ENCODE measurements at places on chromosomes 12 and 14. TPM values are rescaled to one million over a fixed set of nuclear protein-coding genes. Genes with fewer than 3 reads are reported as not detected.
A peak's percentile ranks its signal among the peaks of the same experiment; 100 is the strongest.

Gene PRH2
- polyA plus RNA-seq, result 4.0 TPM

Gene SSTR1
- 0.61 TPM for polyA plus RNA-seq

Gene ZC2HC1C
- polyA plus RNA-seq, result 8.0 TPM

Gene CCDC175
- not detected for polyA plus RNA-seq

Gene OR4E1
- not detected for polyA plus RNA-seq

Gene NRL
- polyA plus RNA-seq, result 1.3 TPM

Gene TC2N
- 50.7 TPM for polyA plus RNA-seq

Gene KRT2
- polyA plus RNA-seq, result 0.05 TPM

Gene DENR
- polyA plus RNA-seq, result 31.7 TPM

Gene OR4Q3
- polyA plus RNA-seq, result not detected

Gene ACSS3
- 8.2 TPM for polyA plus RNA-seq

Gene PARPBP
- 1.1 TPM for polyA plus RNA-seq

Gene KRT79
- not detected for polyA plus RNA-seq

Gene KIF26A
- polyA plus RNA-seq, result 0.13 TPM

- DNase-seq, result peak; percentile 90
Observed at GRCh38 chr12:121773011-121773777, 20.3 kb downstream of the RHOF start.

GRCh38 chr14:23438101-23438971 lies 2.9 kb upstream of the MYH7 start:
- no peak for DNase-seq

DNA sequence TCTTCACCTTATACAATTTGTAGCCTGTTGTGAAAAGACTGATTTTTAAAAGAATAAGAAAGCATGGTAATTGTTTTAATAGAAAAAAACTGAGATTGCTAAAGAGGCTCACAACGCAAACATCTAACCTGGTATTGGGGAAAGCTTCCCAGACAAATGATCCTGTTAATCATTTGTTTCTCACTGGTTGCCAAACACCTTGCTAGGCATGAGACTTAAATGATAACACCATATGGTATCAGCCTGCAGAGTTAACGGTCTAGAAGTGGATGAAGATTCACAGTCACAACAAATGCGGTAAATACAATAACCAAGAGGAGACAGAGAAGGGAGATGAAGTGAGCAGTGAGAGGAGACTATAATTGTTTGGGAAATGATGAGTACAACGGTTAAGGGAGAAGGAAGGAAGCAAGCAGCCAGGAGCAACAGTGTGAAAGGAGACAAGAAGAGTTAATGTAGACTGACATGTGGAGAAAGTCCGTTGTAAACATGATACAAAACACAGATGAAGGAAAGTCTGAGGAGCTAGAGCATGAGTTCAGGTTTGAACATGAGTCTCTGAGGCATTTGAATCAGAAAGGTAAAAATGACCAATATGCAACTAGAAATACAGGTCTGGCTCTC lies 19.8 kb downstream of the GXYLT1 start:
- DNase-seq, result no peak

DNA sequence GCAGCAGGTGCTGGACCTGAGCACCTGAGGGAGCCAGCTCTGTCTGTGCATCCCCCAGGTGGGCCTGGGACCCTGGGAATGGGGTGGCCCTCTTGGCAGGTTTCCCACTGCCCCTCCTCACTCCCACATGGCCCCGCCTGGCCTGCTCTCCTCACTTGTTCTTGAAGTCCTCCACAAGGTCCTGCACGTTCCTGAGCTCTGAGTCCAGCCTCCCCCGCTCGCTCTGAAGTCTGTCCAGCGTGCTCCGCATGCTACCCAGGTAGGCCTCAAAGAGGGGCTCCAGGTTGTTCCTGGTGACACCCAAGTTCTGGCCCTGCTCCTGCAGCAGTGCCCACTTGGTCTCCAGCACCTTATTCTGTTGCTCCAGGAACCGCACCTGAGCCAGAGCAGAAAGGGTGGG lies 2.9 kb downstream of the KRT79 start:
- peak; percentile 18 for DNase-seq

GRCh38 chr12:123732251-123732650 lies 20.1 kb downstream of the ATP6V0A2 start:
- DNase-seq, result no peak

- no peak for DNase-seq
Observed at GRCh38 chr14:26719514-26719913, 121.7 kb upstream of the NOVA1 start.

- DNase-seq, result no peak
Observed at GRCh38 chr12:51752234-51752889, 96.2 kb downstream of the FIGNL2 start.

- no peak for DNase-seq
Observed at GRCh38 chr14:93903342-93904184, 23.6 kb upstream of the FAM181A start.

DNA sequence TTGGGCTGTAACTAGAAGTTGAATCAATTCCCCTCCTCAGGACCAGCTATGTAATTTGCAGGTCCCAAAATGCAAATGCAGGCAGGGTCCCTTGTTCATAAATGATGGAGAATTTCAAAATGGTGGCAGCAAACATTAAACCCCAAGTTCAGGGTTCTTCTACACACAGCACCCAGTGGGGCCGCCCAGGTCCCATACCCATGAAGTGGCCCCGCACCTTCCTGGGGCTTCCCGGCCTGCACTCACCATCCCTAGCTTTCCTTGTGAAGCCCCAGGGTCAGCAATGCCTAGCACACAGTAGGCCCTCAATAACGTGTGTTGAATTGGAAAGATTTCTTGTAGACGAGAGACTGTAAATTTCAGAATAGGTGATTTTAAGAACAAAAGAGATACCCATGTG lies 76.0 kb downstream of the NTF3 start:
- no peak for DNase-seq

- DNase-seq, result no peak
Observed at GRCh38 chr12:19158923-19159322, 29.4 kb downstream of the PLEKHA5 start.

DNA sequence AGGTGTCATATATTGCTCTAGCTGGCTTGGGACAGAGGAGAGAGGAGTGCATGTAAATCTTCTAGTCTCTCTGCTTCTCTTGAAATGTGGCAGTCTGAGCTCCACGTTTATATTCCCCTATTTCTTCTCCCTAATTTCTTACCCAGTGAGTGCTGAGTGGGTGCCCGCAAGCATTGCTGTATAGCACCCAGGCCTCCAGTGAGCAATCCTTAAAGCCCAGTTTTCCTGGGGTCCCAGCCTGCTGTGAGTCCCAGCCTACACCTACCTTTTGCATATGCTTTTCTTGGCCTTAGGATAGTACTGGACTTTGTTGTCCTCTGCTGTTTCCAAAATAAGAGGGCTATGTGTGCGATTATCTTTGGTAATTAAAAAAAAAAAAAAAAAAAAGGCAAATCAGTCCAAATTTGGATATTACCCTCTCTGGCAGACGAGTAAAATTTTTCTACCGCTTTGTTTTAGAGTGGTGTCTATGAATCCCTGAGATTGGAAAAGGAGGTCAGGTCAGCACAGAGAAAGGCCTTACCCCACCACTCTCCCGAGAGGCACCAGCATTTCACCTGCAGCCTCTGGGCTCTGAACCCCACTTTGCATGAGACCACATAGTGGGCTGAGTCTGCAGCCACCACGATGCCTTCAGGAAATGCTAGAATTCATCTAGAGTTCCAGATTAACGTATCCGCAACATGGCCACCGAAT lies 1.1 kb downstream of the MGST1 start:
- DNase-seq, result no peak

DNA sequence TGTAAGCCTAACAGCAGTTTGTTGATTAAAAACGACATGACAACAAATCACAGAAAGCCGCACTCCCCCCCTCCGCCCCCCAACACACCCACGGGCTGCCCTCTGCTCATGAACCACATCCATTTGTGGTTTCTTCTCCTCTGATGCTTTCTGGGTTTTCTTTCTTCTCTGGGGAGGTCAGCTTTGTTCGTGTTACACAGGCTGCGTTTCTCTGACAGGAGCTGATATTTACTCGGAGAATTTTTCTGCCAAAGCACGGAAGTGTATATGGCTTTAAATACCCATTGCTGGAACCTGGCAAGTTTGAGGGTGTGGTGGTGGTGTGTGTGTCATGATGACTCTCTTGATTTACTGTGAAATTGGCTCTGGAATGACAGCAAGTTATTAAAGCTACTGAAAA lies 883.7 kb upstream of the TMEM132C start:
- no peak for DNase-seq

- DNase-seq, result no peak
Observed at GRCh38 chr12:68267892-68268396, 14.5 kb upstream of the IL22 start.

GRCh38 chr12:44285321-44285960 lies 449.6 kb downstream of the TMEM117 start:
- DNase-seq, result no peak

DNA sequence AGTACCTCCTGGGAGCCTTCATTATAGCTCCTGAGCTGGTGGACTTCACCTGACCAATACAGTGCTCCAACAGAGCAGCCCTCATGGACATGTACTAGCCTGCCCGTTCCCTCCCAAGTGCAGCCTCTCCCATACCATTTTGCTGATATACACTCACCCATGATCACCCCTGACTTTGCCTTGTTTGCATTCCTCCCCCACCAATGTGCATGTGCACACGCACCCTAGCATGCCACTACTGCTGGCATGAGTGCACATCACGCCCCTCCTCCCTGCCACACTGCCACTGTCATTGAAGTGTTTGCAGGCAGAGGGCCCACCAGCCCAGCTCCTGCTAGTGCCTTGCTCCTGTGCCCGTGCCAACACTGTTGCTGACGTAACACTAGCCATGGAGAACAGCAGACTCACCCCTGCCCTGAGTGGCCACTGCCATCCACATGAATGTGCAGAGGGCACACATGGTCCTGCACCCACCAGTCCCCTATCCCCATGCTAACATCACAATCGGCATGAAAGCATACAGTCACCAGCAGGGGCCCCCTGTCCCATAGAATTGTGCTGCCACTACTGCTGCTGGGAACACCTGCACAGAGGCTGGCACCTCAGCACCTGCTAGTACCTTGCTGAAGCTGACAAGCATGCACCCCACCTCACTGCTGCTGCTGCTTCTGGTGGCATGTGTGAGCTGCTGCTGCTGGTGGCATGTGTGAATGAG lies 110.3 kb downstream of the SINHCAF start:
- DNase-seq, result no peak

GRCh38 chr14:28608851-28609828 lies 157.4 kb upstream of the FOXG1 start:
- no peak for DNase-seq

GRCh38 chr12:85484387-85484786 lies 204.4 kb downstream of the ALX1 start:
- DNase-seq, result no peak

GRCh38 chr14:53152184-53152886 lies 788 bp downstream of the DDHD1 start:
- peak; percentile 78 for DNase-seq

GRCh38 chr14:100067971-100068959 lies 3.0 kb downstream of the EVL start:
- DNase-seq, result no peak

GRCh38 chr14:101553931-101554330 lies 7.4 kb upstream of the DIO3 start:
- DNase-seq, result no peak

DNA sequence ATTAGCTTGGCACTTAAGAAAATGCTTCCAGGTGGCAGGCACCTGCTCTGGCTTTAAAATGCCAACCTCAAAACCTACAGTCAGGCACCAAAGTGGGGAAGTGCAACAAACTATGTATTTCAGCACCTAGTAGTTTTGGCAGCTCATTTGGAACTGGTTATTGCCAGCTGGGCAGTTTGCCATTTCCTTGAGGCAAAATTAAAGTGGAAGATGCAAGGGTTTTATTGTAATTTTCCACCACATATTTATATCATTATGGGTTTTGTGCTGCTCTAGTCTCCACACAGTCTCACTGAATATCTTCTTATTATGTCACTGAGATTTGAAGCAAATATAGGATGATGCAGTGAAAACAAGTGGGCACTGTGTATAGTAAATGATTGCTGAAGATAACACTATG lies 117.0 kb downstream of the PRKD1 start:
- DNase-seq, result no peak

- DNase-seq, result no peak
Observed at GRCh38 chr14:74349757-74350156, 1.5 kb downstream of the VRTN start.

- DNase-seq, result no peak
Observed at GRCh38 chr12:18296201-18296908, 35.0 kb downstream of the PIK3C2G start.

DNA sequence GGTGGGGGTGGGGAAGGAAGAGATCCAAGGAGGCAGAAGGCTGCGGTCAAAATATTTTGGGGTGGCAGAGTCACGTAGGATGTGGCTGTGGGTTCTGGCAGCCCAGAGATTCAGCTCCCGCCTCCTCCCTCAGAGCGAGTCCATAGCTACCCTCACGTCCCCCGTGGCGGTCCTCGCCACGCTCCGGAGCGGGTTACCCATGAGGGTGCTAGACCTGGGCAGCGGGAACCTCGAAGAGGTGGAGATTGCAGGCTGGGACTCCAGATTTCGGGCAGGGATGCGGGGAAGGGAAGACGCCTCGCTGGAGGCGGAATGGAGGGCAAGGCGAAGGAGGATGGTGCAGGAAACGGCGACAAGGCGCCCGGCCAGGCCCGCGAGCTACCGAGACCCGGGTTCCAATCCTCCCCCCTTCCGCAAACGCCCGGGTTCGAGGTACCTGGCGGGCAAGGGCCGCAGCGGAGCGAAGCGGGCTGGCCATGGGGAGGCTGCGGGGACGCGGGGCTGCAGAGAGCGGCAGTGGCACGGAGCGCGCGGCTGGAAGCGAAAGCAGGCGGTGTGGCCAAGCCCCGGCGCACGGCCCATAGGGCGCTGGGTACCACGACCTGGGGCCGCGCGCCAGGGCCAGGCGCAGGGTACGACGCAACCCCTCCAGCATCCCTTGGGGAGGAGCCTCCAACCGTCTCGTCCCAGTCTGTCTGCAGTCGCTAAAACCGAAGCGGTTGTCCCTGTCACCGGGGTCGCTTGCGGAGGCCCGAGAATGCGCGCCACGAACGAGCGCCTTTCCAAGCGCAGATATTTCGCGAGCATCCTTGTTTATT lies 46.2 kb downstream of the BCAT1 start:
- peak; percentile 63 for DNase-seq

DNA sequence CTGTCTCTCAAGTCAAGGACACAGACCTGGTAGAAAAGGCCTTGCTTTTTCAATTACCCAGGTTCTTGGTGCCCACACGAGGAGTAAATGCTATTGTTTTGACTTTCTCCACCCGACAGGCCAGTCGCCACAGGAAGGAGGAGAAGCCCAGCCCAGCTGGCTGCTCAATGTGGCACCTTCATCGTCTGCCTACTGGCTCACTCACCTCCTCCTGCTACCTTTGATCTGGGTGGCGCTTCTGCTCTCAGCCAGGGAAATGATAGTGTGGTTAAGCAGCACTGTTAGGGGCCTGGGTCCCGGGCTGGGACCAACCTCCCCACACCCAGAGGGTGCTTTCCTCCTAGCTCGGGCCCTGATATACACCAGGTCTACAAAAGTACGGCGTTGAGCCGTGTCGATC lies 75.0 kb upstream of the FZD10 start:
- DNase-seq, result no peak

GRCh38 chr12:50517421-50518048 lies 12.8 kb downstream of the DIP2B start:
- no peak for DNase-seq

DNA sequence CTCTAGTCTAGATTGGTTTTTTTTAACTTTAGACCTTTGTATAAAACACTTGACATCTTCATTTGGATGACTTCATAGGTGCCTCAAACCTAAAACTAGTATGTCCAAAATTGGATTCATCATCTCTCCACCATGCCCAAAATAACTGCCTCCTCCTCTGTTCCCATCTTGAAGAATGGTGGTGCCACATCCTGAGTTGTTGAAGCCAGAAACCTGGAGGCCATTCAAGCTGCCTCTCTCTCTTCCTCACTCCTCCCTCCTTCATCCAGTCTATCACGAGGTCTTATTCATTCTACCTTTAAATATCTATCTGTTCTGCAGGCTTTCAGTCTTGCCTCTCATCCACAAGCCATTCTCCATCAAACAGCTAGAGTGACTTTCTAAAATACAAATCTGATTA lies 26.5 kb upstream of the USP44 start:
- DNase-seq, result no peak
